ENCODE measurements at places on chromosomes 6 and 20.
A peak's percentile ranks its signal among the peaks of the same experiment; 100 is the strongest.

- DNase-seq, result no peak
Measured at GRCh38 chr6:114897536-114897935, 554.7 kb upstream of the HS3ST5 start.

- no peak for DNase-seq
Measured at GRCh38 chr6:75171567-75171966, 34.3 kb downstream of the COL12A1 start.

DNA sequence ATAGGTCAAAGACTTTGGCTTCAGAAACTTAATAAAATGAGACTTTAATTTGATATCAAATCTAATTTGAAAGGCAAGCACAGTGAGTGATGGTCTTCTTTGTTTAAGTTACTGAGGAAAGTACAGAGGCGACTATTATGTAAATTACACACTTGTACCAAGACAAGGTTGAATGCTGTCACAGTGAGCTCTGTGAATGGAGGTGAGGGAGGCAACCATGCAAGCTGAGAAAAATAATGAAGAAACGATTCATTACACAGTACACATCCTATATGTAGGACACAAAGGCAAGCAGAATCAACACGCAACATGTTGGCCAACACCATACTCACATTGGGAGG is 46.8 kb upstream of the CCDC28A start:
- no peak for DNase-seq

- no peak for DNase-seq
Measured at GRCh38 chr6:84860509-84860908, 96.1 kb upstream of the TBX18 start.

DNA sequence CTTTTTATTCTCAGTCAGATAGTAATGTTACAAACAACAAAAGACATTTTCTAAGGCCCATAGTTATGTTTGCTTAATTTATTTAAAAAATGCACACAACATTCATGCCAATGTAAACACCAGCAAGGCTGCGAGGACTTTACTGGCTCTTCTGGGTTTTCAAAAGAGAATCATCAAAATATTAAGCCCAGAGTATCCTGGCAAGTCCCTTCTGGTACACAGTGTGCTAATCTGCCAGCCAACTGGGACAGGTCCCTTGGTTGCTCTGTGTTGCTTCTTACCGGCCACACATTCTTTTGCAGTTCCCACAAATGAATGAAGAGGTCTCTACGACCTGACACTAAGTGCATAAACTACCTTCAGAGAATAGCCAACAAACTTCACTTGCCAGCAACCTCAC is 42.6 kb upstream of the SPDEF start:
- no peak for DNase-seq

DNA sequence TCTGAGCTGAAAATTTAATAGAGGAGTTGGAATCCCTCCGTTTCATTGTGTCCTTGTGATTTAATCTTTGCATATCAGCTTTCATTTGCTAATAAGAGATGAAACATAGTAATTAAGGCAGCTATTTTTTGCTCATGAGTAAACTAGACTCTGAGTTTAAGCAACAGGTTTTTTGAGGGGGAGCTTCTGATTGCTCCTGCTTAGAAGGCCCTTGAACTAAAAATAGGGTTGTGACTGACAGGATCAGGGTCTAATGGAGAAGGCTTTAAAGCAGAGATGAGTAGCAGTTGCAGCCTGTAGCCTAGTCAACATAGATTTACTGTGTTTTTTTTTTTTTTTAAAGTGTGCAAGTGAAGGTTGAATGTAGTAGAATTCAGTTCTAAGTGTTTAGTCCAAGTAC is 17.4 kb downstream of the HSF2 start:
- no peak for DNase-seq

- no peak for DNase-seq
Measured at GRCh38 chr6:151869345-151869744, 61.9 kb downstream of the ESR1 start.

- no peak for DNase-seq
Measured at GRCh38 chr6:95325916-95326315, 251.4 kb upstream of the MANEA start.

GRCh38 chr20:50788045-50788991 is 6.5 kb upstream of the BCAS4 start:
- no peak for DNase-seq

GRCh38 chr6:30716879-30717128 is 277 bp downstream of the MDC1 start:
- DNase-seq, result no peak

DNA sequence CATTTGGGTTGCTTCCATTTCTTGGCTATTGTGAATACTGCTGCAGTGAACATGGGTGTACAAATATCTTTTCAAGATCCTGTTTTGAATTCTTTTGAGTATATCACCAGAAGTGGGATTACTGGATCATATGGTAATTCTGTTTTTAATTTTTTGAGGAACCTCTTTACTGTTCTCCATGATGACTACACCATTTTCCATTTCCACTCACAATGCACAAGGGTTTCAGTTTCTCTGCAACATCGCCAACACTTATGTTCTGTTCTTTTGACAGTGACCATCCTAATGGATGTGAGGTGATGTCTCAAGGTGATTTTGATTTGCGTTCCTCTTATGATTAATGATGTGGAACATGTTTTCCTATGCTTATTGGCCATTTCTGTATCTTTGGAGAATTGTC is 214.4 kb upstream of the ZFP64 start:
- DNase-seq, result no peak

GRCh38 chr6:131488780-131489179 is 84.2 kb upstream of the ARG1 start:
- no peak for DNase-seq

DNA sequence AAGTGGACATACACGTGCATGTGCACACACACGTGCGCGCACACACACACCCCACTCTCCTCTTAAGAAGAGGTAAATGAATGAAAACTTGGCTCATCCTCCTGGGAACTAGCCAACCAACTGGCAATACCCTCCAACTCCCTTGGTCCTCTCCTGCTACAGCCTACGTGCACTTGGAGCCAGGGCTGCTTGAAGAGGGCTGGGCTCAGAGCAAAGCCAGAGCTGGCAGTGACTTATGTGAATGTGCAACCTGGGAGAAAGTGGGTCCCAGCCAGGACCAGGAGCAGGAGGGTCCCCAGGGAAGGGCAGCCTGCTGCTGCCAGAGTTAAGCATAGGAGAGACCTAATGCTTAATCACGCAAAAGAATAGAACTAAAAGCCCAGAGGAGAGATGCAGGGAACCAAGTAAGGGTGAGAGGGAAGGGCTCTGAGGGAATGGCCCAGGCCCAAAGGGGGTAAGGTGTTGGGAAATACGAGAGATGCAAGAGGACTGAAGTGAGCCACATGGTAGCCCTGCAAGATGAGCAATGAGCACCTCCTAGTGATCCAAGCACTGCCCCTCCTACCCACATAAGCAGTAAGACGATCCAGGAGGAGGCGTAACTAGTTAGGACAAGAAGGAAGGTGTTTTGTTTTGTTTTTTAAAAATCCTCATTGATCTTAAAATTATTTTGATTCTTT is 24.7 kb downstream of the TRAF3IP2 start:
- no peak for DNase-seq

- DNase-seq, result no peak
Measured at GRCh38 chr6:110710115-110710514, 105.2 kb downstream of the CDK19 start.

DNA sequence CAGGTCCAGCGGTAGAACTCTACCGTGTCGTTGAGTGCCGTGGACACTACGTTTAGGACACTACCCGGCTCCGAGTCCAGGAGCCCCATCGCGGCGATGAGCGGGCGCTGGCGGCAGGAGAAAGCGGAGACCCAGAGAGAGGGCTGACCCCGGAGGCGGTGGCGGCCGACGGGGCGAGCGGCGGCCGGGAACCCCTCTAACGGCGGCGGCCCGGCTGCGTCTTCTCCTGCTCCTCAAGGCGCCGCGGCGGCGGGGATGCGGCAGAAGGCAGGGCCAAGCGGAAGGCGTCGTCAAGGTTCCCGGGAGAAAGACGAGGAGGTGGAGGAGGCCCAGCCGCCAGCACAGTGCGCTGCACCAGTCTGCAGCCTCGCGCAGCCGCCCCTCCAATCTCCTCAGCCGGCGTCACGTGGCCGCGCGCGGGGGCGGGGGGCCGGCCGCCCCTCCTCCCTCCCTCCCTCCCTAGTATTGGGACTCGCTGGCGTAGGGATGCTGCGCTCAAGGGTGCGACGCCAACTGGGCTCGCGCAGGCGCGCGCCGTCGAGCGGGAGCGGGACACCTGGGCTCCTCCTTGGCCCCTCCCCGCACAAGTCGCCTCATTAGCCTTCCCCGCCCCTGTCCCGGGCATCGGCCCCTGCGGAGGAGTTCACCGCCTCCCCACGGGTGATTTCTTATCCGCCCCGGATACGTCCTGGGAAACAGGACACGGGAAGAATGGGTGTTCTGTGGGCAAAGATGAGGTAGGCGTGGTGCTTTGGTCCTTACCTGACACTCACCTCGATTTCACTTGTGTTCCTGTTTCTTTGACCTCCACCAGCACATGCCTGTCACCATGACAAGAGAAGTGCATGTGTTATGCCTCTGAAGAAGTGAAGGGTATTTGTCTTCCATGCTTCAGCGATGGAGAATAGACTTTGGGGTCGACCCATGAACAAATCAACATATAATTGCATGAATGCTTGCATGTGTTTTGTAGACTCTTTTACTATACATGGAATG is at the start of gene ELOVL4:
Gene ELOVL4 (minus strand): TSS at position 363 of the 996 bp plus-strand sequence. CDS start 274 bp downstream, at position 89.
- peak; percentile 56 for DNase-seq

DNA sequence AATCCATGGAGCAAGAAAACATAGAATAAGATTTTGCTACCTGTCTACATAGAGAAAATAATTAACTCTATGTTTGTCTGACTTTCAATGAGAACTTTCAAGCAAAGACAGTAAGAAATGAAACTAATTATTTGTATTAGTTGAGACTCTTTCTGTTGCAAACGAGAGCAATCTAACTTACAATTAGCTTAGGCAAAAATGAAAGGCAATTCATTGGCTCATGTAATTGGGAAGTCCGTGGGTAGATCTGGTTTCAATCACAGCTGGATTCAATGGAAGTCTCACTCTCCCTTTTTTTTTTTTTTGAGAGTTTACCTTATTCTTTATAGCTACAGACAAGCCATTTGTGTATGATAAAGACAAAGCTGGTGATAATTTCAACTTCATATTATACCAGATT is 68.2 kb upstream of the STXBP5 start:
- no peak for DNase-seq

- no peak for DNase-seq
Measured at GRCh38 chr6:85343428-85343827, 106.5 kb upstream of the NT5E start.

GRCh38 chr20:25148181-25148981 is 47.1 kb upstream of the ENTPD6 start:
- DNase-seq, result peak; percentile 65

- DNase-seq, result no peak
Measured at GRCh38 chr6:150391890-150392289, 23.1 kb downstream of the IYD start.

- no peak for DNase-seq
Measured at GRCh38 chr6:154457046-154457713, 53.3 kb downstream of the CNKSR3 start.

DNA sequence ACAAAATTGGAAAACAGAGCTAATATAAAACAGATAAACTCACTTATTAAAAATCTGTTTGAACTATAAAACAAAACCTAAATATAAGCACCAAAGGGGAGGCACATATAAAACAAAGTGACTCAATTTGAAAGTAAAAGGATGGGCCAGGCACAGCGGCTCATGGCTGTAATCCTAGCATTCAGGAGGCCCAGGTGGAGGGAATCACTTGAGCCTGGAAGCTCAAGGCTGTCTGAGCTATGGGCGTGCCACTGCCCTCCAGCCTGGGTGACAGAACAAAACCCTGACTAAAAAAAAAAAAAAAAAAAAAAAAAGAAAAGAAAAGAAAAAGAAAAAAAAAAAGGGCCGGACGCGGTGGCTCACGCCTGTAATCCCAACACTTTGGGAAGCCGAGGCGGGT is 31.1 kb upstream of the SMAP1 start:
- no peak for DNase-seq

DNA sequence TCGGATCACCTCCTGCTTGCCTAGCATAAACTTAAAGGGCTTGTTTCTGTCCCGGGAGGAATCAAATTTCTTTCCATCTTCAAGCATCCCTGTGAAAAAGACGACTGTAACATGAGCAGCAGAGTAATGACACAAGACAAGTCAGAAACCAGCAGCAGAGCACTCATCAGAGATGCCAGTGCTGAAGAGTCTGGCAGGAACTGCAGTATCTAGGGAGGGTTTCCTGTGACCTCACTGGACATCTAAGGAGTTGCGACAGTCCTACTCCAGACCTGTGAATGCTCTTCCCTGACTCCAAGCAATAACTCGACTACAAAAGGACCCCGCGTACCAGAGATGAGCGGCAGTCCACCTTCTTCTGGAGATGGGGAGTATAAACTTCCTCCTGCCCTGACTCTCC is 17.3 kb downstream of the FKBP1A start:
- DNase-seq, result no peak

DNA sequence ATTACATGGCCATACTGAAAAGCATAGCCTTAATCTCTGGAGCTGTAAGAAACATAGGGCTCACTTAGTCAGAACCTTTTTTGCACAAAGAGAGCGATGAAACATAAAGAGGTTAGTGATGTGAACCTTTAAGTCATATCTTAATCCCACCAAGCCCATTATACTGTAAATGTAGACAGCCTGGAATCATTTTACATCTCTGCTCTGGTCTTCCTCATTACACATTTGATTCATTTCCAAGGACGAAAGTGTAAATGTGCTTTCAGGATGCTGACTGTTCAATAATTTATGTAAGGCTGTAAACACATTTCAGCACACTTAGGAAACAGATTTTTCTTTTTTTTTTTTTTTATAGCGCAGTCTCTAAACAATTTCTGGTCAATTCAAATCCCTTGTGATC is 131.3 kb upstream of the B3GAT2 start:
- no peak for DNase-seq

GRCh38 chr6:17305219-17306001 is 24.2 kb downstream of the RBM24 start:
- no peak for DNase-seq

GRCh38 chr20:59958123-59958522 is at the start of gene CDH26:
Gene CDH26, plus strand, starts transcription at chr20:59958423. Its CDS starts 304 bp downstream, at chr20:59958727.
- DNase-seq, result no peak

DNA sequence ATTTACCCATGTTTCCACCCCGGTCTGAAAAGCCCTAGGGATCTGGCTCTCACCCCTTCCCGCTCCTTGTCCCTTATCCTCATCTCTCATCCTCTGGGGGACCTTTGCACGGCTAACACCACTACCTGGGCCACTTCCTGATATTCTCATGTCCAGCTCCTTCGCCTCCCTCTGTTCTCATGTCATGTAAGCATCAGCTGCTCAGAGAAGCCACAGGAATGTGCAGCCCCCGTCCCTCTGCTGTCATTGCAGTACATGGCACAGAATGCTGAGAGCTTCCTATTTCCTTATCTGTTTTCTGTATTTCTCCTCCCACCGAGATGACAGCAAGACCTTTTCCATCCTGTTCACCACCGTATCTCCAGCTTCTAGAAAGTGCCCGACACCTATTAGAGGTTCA is 102.4 kb downstream of the MTHFD1L start:
- DNase-seq, result no peak

GRCh38 chr6:132253906-132254305 is 147.4 kb downstream of the MOXD1 start:
- no peak for DNase-seq

- DNase-seq, result no peak
Measured at GRCh38 chr6:45717027-45717426, 298.6 kb downstream of the CLIC5 start.

GRCh38 chr6:148746363-148747144 is at the start of gene UST:
Gene UST, plus strand, starts transcription at chr6:148747030. Its CDS starts 401 bp downstream, at chr6:148747431.
- peak; percentile 44 for DNase-seq

GRCh38 chr6:6843057-6843627 is 254.6 kb downstream of the LY86 start:
- no peak for DNase-seq

- DNase-seq, result peak; percentile 28
Measured at GRCh38 chr6:1527073-1527457, 82.7 kb upstream of the FOXC1 start.

- peak; percentile 72 for DNase-seq
Measured at GRCh38 chr6:32195902-32196681, 3.6 kb upstream of the GPSM3 start.
